Head of caudate nucleus (tissue), 42 donors: ENCODE measurements at places on chromosomes 3 and 15.

DNA sequence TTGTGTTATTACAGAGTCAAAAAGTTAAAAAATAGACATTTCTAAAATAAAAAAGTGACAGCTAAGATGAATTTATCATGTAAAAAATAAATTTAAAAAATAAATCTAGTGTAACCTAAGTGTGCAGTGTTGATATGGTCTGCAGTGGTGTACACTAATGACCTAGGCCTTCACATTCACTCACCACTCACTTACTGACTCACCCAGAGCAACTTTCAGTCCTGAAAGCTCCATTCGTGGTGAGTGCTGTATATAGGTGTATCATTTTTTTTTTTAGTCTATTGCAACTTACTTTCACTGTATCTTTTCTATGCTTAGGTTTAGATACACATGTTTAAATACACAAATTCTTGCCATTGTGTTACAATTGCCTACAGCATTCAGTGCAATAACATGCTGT is 459.4 kb upstream of the ROBO1 start:
- no peak for DNase-seq

- DNase-seq: no peak
Observed at GRCh38 chr3:55405436-55405835, 81.7 kb downstream of the WNT5A start.

DNA sequence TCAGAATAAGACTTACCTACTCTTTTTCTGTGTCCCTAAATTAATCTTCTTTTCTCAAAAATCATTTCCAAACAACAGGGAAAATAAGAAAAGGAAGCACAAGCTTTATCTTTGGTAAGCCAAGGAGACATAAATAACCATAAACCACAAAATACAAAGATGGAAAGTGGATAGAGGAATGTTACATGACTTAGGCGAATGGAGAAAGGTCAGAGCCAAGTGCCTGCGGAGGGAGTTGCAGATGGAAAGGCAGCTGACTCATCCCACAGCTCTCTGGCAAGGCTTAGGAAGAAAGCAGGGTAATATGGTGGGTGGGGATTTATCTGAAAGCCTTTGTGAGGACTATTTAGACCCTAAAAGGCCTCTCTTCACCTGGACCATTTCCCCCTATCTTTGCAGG is 72.8 kb downstream of the GALK2 start:
- DNase-seq: no peak

- no peak for DNase-seq
Observed at GRCh38 chr15:63374686-63375520, 6.7 kb downstream of the CA12 start.

- no peak for DNase-seq
Observed at GRCh38 chr3:88298189-88298588, 148.4 kb downstream of the C3orf38 start.

DNA sequence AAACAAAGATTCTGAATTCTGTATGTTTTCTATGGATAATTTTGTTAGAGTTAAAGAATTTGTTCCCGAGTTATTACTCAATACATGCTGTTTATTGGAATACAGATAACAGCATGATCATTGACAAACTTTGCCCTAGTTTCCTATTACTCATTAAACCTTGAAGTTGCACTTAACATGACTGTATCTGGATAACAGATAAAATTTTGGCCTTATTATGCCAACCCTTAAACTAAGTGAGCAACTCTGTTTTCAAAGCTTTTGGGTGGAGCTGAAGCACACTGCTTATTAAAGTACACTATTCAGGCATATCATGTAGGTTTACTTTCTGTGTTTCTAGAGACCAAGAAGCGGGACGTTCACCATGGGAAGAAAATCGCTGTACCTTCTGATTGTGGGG is at the start of gene AADAC:
AADAC (plus strand) TSS at position 318 of the 400 bp plus-strand sequence; CDS start at position 365, 47 bp downstream.
- no peak for DNase-seq

DNA sequence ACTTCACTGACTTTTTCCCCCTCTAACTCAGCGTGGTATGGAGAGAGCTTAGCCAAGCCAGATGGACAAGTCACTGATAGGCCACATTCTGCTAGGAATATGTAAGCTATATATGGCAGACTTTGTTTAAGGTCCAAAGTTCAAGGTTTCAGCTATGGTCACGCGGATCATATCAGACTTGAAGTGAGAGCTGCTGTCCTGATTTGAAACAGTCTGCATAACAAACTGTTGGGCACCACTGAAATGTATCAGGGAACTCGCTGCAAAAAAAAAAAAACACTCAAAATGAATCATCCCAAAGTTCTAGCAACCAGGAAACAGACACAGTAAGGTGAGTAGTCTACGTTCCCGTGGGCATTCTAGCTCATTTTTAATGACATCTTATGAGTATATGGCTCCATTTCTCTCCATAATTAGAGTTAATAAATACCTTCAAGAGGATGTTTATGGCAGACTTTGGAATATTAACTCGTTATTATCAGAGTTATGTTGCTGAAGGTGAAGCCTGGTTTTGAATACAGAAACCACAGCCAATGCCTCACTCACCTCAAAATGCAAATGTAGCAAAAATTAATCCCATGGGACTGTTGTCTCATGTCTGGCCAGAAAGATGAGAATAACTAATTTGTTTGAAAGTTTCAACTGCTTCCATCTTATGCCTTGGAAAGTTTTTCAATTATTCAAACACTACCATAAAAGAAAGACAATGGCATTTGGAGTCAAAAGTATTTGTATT is 12.3 kb downstream of the DPH3 start:
- DNase-seq: no peak

DNA sequence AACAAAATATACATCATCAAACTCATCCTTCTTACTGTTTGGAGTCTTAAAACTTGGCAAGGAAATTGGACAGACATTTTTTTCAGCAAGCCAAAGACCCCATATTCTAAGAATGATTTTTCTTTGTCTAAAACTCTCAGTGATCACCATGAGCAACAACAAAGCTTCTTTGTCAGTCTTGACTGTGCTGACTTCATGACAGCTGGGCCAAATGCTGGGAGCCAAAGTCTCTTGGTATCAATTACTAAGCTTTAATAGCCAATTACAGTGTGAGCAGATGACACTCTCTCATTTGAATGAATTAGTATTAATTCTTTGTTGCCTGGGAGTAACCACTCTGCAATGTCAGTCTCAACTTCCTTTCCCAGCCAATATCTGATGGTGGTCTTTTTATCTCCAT is 48.1 kb upstream of the GK5 start:
- DNase-seq: peak; percentile 60

DNA sequence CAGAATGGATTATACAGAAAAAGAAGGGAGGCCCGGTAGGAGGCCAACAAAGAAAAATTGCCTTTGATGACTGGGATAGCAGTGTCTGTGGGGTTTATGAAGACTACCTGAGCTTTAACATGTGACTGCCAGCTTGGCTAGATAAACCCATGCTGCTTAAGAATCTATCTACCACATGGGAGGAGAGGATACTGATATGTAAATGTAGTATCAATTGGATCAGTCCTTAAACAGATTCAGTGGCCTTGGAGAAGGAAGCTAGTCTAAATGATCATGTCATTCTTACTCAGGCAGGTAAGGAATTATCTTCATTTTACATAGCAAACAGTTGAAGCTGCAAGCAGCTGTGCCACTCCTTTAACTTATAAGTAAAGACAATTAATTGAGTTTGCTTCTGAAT is 50.0 kb upstream of the SYNPR start:
- DNase-seq: no peak

GRCh38 chr3:112381673-112382542 is 49.0 kb downstream of the CD200 start:
- DNase-seq: no peak

DNA sequence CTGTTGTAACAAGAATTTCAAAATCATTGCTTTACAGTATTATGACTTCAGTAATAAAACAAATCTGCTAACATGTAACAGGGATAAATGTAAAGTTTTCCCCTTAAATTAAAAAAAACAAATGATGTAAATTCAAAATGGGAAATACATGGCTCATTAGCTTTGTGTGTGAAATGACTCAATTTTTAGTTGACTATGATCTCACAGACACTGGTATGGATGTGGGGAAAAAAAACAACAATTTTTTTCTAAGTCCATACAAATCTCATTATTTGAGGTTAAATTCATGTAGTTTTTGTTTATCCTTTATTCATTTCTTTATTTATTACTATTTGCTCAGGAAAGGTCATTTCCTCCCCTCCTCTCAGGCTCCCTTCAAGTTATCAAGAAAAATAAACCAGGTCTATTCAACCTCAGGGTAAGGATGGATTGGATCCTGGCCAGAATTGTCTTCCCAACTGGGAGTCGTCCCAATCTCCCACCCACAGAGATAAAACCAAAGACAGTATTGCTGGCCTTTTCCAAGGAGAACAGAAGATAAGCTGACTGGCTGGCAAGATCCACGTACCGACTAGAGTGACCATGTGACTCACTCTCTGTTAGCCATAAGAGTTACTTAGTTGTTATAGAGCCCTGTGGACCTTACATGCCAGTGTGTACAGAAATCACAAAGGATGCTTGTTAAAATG is 373.3 kb downstream of the GAP43 start:
- no peak for DNase-seq

DNA sequence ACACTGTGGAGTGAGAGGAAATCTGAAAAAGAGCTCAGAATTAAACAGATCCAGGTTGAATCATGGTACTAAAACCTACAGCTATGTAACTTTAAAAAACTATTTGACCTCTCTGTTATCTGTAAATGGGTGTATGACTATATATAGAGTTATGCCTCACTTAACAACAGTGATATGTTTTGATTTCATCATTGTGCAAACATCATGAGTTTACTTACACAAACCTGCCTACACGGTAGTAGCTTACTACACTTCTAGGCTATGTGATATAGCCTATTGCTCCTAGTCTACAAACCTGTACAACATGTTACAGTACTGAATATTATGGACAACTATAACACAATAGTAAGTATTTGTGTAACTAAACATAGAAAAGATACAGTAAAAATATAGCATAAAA is 191.6 kb upstream of the MEIS2 start:
- DNase-seq: no peak

GRCh38 chr3:87771337-87772192 is 287.2 kb downstream of the CGGBP1 start:
- DNase-seq: no peak

DNA sequence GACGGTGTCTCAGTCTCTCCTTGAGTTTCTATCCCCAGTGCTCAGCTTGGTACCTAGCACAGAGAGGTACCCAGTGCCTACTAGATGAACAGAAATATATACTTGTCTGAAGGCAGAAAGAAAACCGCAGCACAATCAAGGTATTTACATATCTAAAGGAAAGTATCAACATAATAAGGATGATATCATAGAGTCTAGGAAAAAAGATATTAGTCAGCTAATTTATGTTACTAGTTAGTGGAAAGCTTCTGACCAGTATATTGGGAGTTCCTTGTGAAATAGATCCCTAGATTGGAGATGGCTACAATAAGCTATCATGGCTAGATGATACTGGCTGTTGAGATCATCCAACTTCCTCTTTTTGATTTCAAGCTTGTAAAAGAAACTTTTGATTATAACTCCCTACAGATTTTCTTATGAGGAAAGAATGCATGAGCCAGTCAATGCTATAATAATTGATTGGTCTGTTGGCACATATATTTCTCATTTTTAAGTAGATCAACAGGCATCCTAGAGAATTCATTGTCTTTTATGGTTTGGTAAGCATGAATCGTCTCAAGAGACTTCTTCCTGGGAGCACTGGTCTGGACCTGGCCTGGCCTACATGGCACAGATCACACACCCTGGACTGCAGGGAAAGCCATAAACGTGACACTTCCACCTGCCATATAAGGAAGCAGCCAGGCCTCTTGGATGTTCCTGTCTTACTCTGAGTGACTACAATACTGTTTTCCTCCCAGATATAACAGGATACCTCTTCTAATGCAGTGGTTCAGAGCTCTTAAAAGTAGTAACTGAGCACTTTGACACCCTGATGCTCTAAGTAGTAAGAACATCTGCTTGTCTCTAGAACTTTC is 60.7 kb downstream of the IMPG2 start:
- no peak for DNase-seq

DNA sequence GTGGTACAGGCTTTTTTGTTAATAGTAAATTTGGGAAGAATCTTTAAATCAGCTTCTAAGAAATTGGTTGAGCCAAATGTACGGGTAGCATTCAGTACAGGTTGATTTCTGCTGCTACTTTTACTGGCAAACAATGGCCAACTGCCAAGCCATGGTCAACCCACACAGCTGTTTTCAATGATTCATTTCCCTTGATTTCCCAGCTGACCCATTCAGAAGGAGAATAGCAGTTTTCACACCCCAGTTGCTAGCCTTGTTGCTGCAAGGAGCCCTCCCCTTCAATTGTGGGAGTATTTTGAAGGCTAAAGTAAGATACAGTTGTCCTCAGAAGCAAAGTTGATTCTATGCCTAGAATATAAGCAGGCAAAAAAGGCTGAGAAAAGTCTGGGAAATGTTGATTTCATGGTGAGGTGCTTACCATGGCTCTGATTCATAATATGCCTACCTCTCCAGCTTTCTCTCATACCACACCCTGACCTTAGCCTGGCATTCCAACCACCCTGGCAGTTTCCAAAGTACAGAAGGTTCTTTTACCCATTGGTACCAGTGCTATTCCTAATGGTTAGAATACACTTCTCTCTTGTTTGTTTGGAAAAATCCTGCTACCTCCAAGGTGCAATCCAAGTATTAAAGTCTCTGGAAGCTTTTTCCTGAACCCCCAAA is 320.3 kb upstream of the TGFBR2 start:
- no peak for DNase-seq

GRCh38 chr3:12875857-12876836 is 34.8 kb upstream of the RPL32 start:
- DNase-seq: no peak

GRCh38 chr3:158748237-158748828 is 16.1 kb upstream of the RARRES1 start:
- DNase-seq: no peak

GRCh38 chr3:183278479-183279088 is 25.5 kb downstream of the B3GNT5 start:
- DNase-seq: no peak

DNA sequence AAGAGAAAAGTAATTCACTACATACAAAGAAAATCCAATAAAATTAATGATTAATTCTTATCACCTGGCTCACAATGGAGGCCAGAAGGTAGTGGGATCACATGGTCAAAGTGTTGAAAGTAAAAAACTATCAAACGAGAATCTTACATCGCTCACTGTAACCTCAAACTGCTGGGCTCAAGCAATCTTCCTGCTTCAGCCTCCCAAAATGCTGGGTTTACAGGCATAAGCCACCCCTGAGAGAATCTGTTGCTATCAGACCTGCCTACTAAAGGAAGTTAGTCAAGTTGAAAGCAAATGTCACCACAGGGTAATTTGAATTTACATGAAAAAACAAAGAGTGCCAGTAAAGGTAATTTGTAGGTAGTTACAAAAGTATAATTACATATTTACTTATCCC is 103.3 kb downstream of the PCCB start:
- DNase-seq: no peak

- DNase-seq: no peak
Observed at GRCh38 chr3:76051145-76051544, 265.8 kb upstream of the ZNF717 start.

GRCh38 chr3:87173776-87174175 is 53.3 kb upstream of the CHMP2B start:
- DNase-seq: no peak

DNA sequence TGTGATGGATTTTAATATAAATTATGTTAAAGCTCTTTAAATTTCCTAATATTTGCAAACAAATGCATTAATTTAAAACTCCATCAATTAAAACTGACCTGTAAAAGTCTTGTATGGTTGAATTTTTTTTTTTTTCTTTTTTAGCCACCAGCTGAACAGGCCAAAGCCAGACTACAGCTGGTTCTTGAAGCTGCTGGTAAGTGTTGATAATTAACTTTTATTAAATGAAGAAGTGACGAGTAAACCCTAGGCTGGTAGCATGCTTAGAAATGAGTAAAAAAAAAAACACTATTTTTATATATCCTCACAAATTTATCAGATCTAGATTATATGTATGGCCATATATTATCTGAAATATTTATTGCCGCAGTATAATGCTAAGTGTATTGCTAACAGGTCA is 216.3 kb upstream of the MLF1 start:
- DNase-seq: no peak
